ENCODE measurements at places on chromosomes 16 and 17.

GRCh38 chr17:16879686-16880085, 92.2 kb downstream of the TNFRSF13B start:
- no peak for DNase-seq

DNA sequence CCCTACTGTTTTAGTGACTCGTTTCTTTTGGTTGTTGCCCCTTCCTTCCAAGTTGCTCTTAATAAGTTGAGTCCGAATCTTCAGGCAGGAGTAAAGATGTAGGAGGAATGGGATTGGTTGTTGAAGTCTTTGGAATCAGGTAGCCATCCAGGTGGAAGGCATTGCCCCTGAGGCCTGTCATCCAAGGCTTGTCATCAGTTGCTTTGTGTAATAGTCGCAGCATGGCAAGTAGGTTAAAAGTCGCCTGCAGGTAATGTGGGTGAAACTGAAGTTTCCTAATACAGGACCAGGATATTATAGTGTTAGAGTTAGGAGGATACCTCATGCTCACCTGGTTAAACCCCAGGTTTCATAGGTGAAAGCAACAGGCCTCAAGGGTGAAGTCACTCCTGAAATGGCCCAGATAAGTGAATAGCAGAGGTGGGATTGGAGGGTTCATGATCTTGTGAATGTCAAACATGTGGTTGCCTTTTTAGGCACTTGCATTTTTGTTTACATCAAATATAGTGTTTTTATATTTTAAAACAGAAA, 934 bp downstream of the PCTP start:
- DNase-seq, result no peak

DNA sequence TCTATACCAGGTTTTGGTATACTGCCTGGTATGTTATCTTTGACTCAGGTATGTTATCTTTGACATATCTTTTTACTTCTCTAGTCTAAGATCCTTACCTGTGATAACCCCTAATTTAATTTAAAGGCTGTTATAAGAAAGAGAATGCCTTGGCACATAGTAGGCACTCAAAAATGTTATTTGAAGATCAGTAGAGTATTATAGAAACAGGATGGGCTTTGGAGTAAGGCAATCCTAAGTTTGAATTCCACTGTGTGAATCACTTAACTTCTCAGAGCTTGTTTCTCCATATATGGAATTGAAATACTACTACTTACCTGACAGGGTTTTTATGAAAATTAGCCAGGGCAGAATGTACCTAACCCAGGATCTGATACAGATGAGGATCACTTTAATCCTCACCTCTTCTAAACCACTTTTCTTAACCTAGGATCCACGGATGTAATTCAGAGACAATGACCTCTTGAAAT, 1.2 kb downstream of the BRIP1 start:
- no peak for DNase-seq

GRCh38 chr17:81416612-81417011, 21.4 kb downstream of the BAHCC1 start:
- no peak for DNase-seq

DNA sequence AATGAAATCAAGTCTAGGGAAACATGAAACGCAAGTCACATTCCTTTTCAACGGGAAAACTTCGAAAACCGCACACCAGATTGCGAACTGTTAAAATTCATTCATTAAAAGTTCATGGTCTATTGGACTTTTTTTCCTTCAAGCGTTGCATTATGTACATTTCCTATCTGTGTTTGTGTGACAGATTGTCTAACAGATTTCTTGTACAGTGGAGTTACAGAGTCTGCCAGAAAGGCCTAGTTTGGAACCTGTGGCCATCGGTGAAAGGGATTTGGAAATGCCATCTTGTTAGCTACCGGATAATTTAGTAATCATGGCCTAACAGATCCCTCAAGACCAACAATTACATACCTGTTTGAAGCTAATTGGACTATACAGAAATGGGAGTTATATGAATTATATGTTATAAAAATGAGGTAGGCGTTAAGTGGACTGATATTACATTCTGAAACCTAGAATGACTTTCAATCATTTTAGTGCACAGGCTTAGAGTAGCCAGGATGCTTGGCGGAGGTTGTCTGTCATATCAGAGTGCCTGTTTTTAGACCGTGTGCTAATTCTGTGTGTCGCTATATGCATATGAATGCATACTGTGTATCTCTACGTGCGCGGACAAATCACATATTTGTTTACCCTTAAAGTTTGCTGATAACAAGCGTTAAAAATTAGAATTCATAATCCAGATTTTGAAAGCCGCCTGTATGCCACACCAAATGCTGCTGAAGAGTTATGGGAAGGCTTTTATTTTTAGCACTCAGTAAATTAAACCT, 885.4 kb upstream of the RBFOX1 start:
- DNase-seq, result no peak

- DNase-seq, result no peak
Measured at GRCh38 chr17:71461498-71462169, 659.2 kb upstream of the SOX9 start.

- DNase-seq, result no peak
Measured at GRCh38 chr17:41617698-41618097, 5.1 kb upstream of the KRT16 start.

DNA sequence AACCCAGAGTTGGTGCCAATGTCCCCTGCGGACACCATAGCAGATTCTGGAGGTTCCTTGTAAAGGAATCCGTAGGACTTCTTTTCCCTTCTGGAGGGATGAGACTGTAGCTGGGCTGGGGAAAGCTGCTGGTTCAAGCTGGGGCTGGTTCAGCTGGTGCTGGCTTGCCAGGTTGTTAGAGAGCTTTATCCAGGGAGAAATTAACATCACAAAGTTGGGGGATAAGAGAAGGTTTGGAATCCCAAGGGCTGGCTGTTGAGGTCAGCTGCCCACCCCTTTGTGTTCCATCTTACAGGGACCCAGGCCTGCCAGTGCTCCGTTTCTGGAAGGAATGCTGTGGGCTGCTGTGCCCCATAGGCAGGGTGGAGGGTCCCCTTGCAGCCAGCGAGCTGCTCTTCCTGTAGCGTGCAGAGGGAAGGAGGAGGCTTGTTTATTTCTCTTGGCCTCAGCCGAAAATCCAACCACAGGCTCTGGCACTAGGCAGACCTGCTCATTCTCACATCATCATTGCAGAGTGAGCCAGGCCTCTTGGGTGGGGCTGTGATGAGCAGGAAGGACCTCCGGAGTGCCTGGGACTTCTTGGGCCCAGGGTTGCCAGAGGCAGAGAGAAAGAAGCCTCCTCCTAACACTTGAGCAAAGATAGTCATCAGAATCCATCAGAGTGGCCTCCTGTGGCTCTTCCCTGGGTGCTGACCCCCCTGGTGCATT, 251.1 kb downstream of the SEC14L1 start:
- DNase-seq, result no peak

Data from activated T-cell treated with anti-CD3 and anti-CD28 coated beads for 4 hours (primary cell).